Amniotic epithelial cell (primary cell): ENCODE measurements at places on chromosomes 4 and X.
A peak's percentile ranks its signal among the peaks of the same experiment; 100 is the strongest.

GRCh38 chr4:55158957-55159356 is 33.6 kb upstream of the KDR start:
- DNase-seq = no peak

GRCh38 chrX:67749536-67749935 is 205.7 kb downstream of the AR start:
- DNase-seq = no peak

GRCh38 chr4:146521541-146522097 is at the start of gene SLC10A7:
Gene SLC10A7, minus strand, starts transcription at chr4:146521940. Its CDS starts 223 bp downstream, at chr4:146521717.
- DNase-seq = peak; percentile 69

- DNase-seq = no peak
Measured at GRCh38 chr4:118898684-118899138, 10.1 kb downstream of the SYNPO2 start.

GRCh38 chr4:20805716-20806115 is 105.5 kb downstream of the PACRGL start:
- DNase-seq = no peak

GRCh38 chr4:2848449-2848848 is 4.8 kb downstream of the ADD1 start:
- DNase-seq = peak; percentile 77

DNA sequence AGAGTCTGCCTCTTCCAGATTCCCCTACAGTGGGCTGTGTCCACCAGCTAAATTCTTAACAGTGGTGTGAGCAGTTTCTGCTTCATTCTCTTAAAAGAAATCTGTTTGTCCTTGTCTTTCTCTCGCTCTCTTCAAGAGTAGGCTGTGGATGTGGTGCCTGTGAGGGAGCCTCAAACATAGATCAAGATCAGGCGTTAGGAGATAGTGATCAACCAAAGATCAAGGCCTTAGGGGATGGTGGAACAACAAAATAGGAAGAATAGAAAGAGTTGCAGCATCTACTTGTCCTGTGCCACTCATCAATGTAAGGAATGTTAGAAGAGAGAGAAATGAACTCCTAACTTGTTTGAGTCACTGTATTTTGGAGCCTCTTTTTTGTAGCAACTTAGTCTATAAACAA is 144.2 kb downstream of the AASDH start:
- DNase-seq = no peak

GRCh38 chr4:174611792-174612191 is 89.5 kb upstream of the HPGD start:
- DNase-seq = no peak

DNA sequence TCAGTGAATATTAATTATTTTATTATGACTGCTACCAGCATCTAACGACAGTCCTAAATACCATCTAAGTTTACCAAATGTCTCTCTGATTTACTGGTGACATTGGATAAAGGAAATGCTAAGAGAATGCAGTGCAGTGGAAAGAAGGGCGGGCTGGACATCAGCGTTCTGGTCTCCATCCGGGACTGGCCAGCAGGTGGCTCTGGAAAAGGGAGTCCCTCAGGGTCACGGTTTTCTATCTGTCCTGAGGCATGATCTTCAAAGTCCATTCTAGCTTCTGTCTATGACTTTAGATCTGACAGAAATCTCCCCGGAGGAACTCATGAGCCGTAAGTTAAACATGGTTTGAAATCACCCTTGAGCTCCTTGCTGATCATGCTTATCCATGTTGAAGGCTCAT is 3.3 kb downstream of the TRIM2 start:
- DNase-seq = peak; percentile 21

DNA sequence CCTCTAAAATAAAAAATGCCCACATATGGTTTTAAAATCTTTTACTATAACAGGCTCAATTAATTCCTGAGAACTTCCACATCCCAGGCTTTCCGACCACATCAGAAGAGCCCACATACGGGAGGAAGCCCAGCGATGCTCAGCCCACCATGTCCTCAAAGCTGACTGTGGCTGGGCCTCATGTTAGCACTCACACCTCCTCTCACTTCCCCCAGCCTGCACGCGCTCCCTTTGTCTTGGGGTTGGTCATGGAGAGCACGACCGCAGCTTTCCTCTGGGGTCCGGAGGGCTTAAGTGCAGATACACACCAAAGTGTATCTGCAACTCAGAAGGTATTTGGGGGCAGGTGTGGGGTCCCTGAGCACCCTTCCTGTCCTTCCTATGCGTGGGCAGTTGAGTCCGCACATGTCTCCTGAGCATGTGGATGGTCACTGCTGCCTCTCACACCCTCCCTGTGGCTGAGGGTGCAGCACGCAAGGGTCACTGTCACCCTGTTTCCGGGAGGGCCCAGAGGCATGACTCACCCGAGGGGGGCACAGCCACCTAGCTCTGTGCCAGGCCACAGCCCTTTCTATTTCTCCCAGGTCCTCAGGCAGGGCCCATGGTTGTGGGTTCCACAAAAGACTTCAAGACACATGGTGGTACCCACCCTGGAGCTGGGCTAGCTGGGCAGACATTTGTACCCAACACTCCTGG is 21.2 kb downstream of the WDR1 start:
- DNase-seq = no peak

- DNase-seq = peak; percentile 91
Measured at GRCh38 chr4:88177983-88178625, 19.7 kb upstream of the ABCG2 start.

DNA sequence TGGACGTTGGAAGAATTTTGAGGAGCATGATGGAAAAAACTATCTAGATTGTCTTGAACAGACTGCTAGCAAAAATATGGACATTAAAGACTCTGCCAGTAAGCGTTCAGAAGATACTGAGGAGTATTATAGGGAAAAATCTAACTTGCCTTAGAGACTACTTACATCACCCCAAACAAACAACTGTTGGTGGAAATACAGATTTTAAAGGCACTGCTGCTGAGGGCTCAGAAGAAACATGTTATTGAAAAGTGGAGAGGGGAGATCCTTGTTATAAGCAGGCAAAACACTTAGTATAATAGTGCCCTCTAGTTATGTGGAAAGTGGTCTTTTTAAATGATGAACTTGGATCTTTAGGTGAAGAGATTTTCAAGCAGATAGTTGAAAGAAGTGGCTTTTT is 29.2 kb downstream of the MAD2L1 start:
- DNase-seq = no peak

DNA sequence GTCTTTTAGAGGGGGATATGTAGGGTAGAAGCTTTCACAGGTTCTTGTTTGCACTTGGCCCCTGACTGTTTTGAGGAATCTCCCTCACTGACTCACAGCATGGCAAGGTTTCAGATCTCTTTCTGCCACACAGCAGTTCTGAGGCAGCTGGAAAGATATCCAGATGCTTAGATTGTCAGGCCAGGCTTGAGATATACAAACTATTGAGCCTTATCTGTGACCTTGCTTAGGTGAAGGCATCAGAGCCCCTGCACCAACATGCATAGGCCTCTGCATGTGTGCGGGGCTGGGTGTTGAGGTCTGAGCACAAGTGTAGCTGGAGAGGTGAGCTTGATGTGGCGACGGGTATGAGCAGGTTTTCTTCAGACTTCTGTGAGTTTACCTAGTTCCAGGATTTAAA is 80.9 kb upstream of the MSANTD1 start:
- DNase-seq = peak; percentile 75
